ENCODE measurements at places on chromosomes 16 and 17.

- no peak for DNase-seq
These were observed 127.9 kb downstream of the MSI2 start for GRCh38 chr17:57384219-57384618.

DNA sequence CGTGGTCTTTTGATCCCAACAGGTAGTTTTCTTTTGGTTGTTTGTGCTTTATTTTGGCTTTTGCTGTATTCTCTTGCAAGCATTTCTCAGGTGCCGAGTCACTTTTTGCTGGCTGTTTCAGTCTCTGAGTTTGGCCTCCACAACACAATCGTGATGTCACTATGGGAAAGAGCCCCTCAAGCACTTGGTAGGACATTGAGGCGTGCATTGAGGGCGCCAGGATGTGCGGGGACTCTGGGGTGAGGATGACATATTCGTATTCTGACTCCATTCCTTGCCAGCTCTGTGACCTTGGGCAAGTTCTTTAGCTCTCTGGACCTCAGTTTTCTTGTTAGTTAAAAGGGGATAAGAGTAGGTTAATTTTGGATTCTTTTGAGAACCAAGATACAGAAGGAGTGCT is 13.0 kb downstream of the KSR1 start:
- DNase-seq: no peak

- no peak for DNase-seq
These were observed 112.4 kb downstream of the SMG6 start for GRCh38 chr17:2191227-2191626.

DNA sequence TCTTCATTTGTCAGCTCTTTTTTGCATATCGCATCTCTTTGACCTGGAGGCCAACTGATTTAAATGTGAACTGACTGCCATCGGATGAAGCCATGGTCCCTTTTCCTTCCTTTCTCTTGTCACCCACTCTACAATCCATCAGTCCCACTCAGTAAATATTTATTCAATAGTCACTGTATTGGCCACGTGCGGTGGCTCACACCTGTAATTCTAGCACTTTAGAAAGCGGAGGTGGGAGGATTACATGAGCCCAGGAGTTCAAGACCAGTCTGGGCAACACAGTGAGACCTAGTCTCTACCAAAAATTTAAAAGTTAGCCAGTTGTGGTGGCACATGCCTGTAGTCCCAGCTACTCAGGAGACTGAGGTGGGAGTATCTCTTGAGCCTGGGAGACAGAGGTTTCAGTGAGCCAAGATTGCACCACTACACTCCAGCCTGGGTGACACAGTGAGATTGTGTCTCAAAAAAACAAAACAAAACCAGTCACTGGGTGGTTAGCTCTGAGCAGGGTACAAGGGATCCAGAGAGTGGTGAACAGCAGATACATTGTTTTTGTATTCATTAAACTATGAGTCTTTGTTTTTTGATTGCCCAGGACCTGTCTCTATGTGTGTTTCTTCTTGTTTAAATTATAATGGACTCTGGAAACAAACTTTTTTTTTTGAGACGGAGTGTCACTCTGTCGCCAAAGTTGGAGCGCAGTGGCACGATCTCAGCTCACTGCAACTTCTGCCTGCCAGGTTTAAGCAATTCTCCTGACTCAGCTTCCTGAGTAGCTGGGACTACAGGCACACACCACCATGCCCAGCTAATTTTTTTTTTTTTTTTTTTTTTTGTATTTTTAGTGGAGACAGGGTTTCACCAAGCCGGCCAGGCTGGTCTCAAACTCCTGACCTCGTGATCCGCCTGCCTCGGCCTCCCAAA is 6.9 kb downstream of the PHAF1 start:
- no peak for DNase-seq

- no peak for DNase-seq
These were observed 23.9 kb downstream of the PITPNM3 start for GRCh38 chr17:6532441-6532885.

DNA sequence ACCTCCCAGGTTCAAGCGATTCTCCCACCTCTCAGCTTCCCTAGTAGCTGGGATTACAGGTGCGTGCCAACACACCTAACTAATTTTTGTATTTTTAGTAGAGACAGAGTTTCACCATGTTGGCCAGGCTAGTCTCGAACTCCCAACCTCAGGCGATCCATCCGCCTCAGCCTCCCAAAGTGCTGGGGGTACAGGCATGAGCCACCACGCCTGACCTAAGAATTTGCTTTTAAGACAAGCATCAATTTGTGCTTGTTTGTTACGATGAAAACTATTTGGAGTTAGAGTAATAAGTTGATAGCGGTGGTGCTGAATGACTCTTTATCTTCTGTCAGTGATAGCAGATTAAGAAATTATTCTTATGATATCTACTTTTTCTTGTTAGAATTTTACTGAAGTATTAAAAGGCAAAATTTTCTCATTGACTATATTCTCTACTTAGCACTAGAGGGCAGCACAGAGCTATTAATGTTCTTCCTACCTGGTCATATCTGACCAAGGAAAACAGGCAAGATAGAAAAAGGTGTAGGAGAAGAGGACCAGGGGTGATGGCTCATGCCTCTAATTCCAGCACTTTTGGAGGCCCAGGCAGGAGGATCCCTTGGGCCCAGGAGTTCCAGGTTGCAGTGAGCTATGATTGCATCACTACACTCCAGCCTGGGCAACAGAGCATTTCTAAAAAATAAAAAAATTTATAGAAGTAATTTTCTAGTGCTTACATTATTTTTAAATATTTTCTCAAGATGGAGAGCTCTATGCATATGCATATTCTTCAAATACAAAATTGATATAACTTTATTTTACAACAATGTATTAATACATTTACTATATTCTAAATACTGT is 24.5 kb downstream of the STXBP4 start:
- DNase-seq: no peak

DNA sequence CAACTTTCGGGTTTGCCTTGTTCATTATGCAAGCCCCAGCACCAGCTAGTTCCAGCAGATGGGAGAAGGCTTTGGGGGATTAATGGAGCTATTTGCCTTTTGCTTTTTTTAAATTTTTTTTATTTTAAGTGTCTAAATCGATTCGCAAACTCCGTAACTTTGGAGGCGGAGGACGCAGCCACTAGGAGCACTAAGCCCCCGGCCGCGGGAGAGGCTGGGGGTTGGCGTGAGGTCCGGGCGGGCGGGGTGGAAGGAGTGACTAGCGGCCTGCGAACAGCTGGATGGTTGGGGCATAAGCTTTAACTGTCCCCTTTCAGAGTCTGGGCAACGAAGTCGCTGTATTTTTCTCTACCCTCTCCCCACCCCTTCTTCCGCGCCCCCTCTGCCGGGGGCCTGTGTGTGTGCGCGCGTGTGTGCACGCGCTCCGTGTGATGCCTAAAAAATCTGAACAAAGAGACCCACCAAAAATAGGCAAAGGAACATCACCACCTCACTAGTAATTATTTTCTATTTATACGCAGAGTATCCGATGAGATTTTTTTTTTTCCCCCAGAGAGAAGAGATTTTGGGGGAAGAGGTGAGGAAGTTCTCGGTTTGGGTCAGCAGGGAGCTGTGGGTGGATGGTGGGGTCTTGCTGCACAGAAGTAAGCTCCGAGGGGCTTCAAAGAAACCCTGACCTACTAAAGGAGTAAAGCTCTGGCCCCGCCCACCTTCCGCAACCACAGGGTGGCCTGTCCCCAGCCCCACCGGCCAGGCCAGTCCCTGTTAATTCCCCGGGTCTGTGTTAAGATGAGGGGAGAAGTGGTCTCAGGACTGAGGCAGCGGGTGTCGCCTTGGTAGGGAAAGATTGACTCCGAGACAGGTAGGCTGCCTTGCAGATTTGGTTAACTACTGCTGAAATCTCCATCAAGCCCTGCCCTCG is 2.3 kb downstream of the SHISA9 start:
- DNase-seq: no peak
